ENCODE measurements at places on chromosomes 2 and 18. TPM values are rescaled to one million over a fixed set of nuclear protein-coding genes. Genes with fewer than 3 reads are reported as not detected.

DNA sequence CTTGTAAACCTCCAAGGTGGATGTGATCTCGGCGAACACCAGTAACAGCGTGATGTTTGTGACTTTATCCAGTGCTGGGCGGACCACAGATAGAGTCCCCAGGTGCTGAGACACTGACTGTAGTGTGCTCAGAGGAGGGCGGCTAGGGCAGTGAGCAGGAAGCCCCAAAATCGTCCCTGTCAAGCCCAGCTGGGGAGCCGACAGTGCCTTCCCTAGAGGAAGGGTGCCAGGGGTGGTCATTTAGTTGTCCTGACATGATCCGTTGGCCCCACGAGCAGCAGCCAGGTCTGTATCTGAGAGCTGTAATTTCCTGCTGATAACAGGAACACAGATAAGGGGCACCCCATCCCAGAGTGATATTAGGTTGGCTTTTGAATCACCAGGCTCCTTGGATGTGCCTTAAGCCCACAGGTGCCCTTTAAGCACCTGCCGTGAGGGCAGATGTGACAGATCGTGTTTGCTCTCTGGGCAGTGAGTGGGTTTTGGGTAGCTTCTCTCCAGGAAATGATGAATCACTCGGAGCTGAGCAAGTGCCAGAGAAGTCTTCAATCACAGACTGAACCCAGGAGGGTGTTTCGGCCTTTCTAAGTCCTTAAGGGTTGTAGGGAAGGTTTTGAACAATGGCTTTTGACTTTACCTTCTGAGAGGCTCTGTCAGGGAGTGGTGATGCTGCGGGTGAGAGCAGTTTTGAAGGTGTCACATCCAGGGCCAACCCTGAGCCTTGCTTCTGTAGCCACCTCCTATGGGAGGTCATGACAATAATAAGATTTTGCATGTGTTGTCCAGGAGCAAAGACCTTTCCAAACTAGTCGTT lies 7.7 kb downstream of the LPIN1 start:
- no peak for DNase-seq

Gene RNF125
- 8.0 TPM for total RNA-seq

Gene DSG2
- total RNA-seq, result 15.2 TPM

DNA sequence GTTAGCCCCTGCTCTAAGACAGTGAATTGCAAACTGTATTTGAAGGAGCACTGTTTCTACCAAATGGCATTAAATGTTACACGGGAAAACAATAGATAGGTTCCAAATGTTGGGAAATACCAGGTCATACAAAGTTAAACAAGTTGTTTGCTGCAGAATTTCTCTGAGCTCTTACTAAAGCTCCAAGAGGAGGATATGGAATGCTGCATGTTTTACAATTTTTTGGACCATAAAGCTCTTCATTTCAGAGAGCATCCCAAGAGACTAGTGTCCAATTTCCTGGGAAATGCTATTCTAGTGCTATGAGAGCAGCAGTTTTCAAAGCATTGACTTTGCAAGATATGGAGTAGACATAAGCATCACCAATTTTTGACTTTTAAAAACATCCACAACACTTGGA lies 155.6 kb upstream of the CCDC68 start:
- no peak for DNase-seq

Gene EVX2
- total RNA-seq, result not detected

Gene AQP12A
- total RNA-seq, result not detected

Gene MC5R
- total RNA-seq, result not detected

GRCh38 chr2:71333619-71334018 lies 2.0 kb downstream of the ZNF638 start:
- no peak for DNase-seq

DNA sequence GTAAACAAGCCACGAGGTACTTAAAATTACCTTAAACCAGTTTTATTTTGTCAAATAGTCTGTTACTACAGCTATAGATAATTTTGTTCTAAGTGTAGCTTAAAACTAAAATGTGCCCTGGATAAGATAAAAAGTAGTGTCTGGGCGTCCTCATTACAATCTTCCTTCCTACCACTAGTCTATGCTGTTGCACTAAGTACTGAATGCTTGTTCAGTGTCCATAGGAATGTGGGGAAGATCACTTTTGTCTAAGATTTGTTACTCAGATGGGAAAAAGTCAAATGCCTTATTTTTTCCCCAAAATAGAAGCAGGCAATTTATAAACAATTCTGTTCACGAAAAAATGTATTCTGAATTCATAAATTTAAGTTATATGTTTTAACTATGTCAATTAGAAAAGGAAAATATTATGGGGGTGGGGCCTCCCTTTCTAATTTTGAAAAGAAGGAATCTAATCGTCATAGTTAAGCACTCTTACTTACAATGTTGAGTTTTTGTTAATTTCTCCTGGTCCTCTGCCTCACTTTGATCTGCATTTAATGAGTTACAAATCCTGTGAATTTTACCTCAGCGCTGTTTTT lies 140.4 kb upstream of the VRK2 start:
- peak; percentile 61 for DNase-seq

Gene ASIC4
- total RNA-seq, result 0.10 TPM

Gene VAMP5
- total RNA-seq, result 15.7 TPM

- no peak for DNase-seq
Measured at GRCh38 chr2:240498958-240499260, 58.9 kb downstream of the ANKMY1 start.

- DNase-seq, result no peak
Measured at GRCh38 chr2:10103179-10103578, 19.4 kb upstream of the RRM2 start.

DNA sequence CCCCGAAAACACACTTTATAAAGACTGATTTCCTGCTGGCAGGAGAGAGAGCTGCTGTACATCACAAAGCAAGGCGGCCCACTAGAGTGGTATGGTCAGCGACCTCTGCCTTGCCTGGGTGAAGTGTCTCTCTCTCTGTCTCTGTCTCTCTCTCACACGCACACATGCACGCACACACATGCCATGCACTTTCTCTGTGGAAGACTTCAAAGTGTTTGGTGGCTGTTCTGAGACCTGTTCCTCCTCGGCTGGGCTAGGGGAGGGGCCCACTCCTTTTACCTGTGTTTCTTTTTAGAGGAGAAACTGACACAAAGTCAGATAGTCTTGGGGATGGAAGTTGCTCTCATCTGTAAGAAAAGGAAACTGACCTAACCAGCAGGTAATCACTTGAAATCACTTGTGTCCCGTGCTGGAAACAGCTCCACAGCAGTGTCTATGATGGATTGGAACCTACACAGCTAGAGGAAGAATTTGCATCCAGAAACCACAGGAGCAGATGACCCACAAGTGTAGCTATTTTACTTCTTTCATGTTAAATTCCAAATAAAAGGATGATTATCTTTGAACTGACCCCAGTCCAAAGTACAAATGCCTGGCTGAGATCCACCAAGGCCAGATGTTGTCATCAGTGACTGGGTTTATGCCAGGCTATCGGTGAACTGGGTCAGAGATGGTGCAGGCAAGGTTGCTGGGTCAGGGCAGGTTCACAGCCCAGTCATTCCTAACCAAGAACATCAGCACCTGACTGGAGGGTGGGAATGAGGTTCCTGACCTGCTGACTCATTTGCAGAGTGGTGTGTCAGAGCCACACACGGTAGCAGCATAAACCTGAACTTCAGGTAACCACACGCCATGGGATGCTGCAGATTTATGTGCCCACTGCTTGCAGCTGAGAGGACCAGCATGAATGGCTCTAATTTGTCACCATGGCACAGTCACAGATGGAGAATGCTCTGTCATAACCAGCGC lies 63.0 kb downstream of the NPAS2 start:
- DNase-seq, result no peak

Gene POTEF
- not detected for total RNA-seq

DNA sequence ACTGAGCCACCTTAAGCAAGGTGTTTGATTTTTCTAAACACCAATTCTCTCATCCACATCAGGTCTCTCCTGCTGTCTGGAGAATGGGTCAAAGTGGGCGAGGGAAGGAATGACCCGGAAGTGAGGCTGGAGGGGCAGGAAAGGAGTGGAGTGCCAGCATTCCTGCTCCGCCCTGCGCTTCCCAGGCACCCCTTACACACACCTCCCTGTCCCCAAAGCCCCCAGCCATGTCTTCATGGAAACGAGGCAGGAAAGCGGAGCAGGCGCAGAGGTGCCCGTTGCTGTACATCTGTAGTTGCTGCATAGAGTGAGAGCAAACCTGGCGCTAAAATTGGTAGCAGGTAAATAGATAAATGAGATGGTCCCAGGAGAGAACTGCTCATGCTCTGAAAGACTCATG lies 27.2 kb upstream of the NT5DC4 start:
- no peak for DNase-seq

DNA sequence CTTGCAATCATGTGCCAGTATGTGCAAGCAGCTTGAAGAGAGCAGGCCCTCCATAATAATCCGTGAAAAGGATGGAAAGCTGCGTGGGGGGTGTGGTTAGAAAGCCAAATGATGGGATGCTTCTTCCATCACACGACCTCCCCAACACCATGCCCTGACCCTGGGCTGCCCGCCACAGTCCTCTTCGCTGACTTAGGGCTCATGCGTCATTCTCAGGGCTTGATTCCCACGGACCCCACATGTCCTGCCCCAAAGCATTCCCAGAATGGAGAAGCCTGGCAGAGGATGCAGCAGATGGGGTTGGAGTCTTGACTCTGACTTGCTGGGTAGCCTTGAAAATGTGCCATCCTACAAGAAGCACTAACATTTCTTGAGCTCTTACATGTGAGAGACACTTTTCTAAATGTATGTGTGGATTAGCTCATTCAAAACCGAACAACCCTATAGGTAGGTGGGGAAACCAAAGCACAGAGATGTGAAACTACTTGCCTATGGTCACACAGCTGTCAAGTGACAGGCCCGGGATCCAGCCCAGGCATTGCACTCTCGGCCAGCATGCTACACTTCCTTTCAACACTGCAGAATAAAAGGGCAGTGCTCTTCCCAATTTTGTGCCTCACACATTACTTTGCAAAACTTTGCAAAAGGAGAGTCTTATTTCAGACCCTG lies 3.7 kb downstream of the TNS1 start:
- no peak for DNase-seq

Gene FAM110C
- total RNA-seq, result 3.7 TPM

DNA sequence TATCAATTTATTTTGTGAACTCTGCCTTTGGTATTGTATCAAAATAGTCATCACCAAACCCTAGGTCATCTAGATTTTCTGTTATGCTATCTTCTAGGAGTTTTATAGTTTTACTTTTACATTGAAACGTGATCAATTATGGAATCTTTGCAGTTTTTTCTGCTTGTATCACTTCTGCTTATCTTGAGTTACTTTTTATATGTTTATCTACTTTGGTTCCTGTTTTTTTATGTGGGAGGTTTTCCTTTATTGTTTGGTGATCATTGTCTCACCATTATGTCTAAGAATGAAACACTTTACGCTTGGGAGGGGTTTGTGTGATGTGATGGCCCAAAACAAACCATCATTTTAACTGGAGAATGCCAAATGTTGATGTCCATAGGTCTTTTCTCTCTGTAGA lies 261.2 kb downstream of the SPAG16 start:
- no peak for DNase-seq

GRCh38 chr18:22428672-22429071 lies 11.0 kb upstream of the CTAGE1 start:
- DNase-seq, result no peak

Gene GRHL1
- total RNA-seq, result 50.3 TPM

DNA sequence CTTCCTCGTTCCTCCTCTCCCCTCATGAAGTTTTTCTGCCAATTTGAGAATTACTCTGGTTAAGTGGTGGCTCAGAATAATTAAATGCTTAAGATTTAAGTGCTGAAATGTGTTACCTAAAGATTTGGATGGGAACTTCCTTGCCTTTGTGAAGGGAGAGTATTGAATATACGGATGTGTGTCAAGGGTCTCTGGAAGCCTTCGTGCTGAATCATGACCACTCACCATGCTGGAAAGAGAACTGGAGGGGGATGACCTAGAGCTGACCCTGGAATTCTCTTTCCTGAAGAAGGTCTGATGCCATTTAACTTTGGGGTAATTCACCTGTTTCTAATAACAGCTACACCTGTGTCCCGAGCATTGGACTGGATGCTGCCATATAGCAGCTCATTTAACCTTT lies 2.2 kb downstream of the MOCOS start:
- DNase-seq, result no peak

GRCh38 chr2:215417400-215417951 lies 18.4 kb downstream of the FN1 start:
- DNase-seq, result no peak

Gene MEX3C
- 42.2 TPM for total RNA-seq

- DNase-seq, result no peak
Measured at GRCh38 chr2:197140045-197140444, 170.5 kb downstream of the ANKRD44 start.

- DNase-seq, result no peak
Measured at GRCh38 chr2:150690870-150691269, 203.4 kb upstream of the RND3 start.

GRCh38 chr2:206217743-206218142 lies 56.7 kb upstream of the ZDBF2 start:
- DNase-seq, result no peak

Gene VSNL1
- total RNA-seq, result 20.6 TPM

DNA sequence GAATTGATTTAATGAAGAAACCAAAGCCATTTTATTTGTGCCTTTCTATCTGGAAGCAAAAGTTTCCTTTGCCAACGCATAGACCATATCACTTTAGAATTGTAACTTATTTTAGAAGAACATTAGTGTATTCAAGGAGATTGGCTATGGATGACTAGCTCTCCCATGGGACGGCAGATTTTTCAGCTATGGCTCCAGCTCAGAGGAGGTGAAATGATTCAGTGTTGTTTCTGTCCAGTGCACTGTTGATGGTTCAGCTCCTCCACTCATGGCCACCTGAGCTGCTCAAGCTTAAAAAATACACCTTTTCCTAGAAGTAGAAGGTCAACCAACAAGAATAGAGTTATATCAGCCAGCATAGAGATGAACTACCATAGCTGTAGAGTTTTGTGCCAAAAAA lies 1597.5 kb upstream of the PIK3C3 start:
- no peak for DNase-seq

Gene ALPG
- total RNA-seq, result not detected

Gene RTP5
- not detected for total RNA-seq

GRCh38 chr2:172455121-172455515 lies 27.7 kb downstream of the ITGA6 start:
- peak; percentile 44 for DNase-seq

DNA sequence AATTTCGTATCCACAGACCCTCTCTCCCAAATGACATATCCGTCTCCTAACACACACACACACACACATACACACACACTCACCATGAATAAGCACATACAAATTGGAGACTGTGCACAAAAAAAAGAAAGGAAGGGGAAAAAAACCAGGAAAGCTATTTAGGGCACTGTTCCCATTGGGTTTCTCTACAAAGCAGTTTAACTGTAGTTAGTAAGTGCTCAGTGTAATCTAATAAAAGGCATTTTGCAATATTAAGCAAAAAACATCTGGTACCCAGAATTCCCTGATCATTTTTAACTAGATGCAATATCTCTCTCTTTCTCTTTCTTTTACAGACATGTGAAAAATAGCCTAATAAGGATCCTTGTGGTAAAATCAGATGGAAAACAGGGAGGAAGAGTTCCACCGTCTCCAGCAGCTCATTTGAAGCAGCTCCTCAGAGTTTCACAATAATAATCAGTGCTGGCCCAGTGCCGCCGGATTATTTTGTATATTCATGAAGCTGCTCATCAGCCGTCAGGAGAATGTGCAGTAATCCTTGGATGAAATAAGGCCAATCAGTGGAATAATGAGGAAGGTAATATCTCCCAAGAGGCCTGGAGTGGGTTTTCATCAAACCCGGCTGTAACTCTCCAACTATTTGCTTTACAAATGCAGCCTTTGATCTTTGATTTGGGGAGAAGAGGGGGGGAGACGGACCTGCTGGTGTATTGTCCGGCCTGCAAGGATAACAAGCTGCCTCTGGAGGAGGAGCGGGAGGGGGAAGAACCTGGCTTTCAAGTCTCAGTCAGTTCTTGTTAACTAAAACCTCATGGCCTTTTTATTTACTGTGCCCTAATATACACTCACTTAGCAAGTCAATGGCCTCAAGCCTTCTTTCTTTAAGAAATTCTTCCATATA lies 227.6 kb upstream of the SMIM21 start:
- DNase-seq, result peak; percentile 68

Gene EIF4E2
- total RNA-seq, result 127 TPM

Measured in tongue (tissue), 3 donors.